ENCODE measurements at places on chromosomes 16 and 17.

DNA sequence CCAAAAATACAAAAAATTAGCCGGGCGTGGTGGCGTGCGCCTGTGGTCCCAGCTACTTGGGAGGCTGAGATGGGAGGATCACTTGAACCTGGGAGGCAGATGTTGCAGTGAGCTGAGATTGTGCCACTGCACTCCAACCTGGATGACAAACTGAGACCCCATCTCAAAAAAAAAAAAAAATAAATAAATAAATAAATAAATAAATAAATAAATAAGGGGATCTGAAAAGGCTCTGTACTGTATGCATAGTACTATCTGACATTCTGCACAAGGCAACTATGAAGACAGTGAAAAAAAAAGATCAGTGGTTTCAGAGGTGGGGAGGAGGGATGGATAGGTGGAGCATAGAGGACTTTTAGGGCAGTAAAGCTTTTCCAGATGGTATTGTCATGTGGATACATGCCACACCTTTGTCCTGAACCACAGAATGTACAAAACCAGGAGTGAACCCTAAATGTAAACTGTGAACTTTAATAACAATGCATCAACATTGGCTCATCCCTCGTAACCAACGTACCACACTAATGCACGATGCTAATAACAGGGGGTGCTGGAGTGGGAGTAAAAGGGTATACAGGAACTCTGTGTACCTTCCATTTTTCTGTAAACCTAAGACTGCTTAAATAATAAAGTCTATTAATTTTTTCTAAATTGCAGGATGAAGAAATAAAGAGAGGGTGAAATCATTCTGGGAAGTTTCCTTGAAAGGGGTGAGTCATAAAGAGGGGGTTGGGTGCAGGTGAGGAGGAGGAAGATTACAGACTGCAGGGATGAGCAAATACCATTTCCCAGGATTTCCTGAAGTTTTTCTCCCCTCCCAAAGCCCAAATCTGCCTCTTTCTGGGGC, 155.8 kb upstream of the SDK2 start:
- DNase-seq, result no peak

DNA sequence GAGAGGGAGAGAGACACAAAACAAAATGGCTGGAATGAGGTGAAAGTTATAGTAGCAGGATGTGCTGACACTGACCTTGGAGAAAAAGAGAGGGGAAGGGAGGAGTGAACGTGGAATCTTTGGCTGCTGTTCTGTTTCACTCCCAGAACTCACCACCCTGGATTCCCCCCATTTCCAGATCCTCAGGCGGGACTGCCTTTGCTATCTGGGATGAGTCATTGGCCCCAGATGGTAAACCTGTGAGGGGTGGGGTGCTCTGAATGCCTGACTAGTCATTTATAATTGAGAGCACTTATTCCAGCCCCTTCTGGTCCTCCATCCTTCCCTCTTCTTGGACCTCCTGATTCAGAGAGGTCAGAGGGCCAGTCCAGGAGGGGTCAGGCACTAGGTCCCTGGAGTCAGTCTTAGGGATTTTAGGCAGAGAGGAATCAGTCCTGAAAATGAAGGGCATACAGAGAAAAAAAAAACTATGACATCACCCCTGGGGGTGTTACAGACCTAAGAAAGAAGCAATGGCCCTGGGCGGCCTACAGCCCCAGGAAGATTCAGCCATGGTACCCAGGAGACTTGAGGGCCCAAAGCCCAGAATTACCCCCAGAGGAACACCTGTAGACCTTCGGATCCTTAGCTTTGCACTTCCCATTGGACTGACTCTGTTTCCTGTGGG, 2.2 kb upstream of the ZG16 start:
- no peak for DNase-seq

GRCh38 chr16:3654249-3654991, at the start of gene DNASE1:
Gene DNASE1 (plus strand): TSS chr16:3654691. CDS start chr16:3655374, 683 bp downstream.
- DNase-seq, result no peak

GRCh38 chr17:66250686-66251085, 21.5 kb upstream of the APOH start:
- no peak for DNase-seq

DNA sequence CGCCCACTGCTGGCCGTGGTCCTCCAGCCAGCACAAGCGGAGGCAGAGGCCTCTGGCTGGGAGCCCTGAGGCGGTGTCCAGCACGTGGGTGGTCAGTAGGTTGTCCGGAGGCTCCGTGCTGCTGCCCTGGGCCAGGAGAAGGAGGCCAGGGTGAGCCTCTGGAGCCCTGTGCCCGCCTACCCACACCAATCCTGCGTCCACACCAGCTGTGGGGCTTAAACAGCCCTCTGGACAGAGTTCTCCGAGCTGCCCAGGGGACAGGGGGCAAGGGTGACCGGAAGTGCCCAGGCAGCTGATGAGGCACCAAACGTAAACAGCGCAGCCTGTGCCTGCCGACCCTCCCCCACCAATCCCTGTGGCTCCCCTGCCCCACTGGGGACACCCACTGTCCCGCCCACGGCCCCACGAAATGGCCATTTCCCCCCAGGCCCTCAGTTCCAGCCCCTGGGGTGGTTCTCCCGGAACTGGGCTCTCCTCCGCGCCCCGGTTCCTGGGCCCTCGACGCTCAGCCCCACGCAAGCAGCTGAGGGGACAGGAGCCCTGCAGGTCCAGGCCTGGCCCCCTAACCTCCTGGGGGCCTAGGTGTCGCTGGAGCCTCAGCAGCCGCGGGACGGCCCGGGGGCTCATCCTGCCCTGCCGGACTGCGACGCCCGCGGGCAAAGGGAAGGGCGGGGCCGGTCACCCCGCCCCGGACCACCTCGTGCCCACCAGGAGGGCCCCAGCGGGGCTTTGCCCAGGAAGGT, 27.9 kb upstream of the DBNDD1 start:
- DNase-seq, result no peak

DNA sequence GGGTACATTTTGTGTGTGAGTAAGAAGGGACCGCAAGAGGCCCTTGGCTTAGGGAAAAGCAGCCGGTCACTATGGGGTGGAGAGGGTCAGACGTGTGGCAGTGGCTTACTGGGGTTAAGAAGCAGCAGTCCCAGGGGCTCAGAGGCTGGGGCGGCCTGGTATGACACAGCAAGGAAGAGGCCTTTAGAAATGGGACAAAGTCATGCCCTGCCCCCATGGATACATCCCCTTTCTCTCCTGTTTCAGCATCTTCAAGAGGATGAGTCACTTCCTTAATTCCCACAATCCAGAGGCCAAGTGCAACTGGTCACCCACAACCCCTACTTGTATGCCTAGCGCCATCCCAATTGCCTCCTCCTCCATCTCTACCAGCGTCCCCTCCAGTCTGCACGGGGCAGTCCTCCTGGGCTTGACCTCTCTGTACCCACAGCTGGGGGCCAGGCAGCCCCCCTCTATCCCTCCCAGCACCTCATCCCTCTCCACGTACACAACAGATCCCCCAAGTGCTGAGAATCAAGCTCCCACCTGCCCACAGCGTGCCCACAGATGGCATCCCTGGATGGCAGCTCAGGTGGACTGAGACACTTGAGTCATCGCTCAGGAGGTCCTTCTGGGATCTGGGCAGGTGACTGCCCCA, 6.9 kb upstream of the EFTUD2 start:
- no peak for DNase-seq

DNA sequence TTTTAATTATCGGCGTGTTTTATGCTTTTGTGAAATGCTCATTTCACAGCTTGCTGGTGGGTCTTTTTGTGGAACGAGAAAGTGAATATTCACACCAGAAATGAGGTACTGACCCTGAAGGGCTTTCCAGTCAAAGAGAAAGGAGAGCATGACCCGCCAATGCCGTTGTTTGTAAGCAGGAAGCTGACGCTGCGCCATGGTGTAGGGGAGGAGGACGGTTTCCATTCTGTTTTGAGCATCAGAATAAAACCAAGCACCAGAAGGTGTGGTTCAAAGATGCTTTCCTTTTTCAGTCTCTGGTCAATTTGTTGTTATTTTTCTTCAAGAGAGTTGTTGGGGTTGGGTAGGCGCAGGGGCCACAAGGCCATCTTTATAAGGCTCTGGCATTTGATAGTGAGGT, 669.3 kb downstream of the WWOX start:
- DNase-seq, result no peak

- DNase-seq, result no peak
These were observed 6.9 kb upstream of the WDR59 start for GRCh38 chr16:74991593-74992403.

DNA sequence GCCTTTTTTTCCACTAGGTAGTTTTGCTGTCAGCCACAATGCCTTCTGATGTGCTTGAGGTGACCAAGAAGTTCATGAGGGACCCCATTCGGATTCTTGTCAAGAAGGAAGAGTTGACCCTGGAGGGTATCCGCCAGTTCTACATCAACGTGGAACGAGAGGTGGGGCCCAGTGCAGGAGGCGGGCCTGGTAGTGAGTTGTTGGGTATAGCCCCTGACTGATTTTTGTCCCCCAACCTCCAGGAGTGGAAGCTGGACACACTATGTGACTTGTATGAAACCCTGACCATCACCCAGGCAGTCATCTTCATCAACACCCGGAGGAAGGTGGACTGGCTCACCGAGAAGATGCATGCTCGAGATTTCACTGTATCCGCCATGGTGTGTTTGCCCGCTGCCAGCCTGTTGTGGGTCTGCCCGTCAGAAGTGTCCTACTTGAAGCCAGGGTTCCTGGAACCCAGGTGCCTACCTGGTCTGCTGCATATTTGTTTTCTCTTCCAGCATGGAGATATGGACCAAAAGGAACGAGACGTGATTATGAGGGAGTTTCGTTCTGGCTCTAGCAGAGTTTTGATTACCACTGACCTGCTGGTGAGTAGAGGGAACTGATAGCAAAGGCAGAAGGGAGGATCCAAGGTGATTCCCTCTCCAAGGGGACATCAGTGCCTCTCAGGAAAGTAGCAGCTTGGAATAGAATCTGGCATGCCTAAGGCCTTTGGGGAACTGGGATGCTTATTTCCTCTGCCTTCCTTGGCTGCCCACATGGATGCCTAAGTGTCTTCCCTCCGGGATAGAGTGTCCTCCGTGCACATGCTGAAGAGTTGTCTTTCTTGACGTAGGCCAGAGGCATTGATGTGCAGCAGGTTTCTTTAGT, 1.9 kb upstream of the CD68 start:
- DNase-seq, result no peak

GRCh38 chr16:57562066-57562465, 19.6 kb downstream of the ADGRG5 start:
- DNase-seq, result no peak

- DNase-seq, result no peak
These were observed 336.2 kb upstream of the PMFBP1 start for GRCh38 chr16:72508191-72508590.

DNA sequence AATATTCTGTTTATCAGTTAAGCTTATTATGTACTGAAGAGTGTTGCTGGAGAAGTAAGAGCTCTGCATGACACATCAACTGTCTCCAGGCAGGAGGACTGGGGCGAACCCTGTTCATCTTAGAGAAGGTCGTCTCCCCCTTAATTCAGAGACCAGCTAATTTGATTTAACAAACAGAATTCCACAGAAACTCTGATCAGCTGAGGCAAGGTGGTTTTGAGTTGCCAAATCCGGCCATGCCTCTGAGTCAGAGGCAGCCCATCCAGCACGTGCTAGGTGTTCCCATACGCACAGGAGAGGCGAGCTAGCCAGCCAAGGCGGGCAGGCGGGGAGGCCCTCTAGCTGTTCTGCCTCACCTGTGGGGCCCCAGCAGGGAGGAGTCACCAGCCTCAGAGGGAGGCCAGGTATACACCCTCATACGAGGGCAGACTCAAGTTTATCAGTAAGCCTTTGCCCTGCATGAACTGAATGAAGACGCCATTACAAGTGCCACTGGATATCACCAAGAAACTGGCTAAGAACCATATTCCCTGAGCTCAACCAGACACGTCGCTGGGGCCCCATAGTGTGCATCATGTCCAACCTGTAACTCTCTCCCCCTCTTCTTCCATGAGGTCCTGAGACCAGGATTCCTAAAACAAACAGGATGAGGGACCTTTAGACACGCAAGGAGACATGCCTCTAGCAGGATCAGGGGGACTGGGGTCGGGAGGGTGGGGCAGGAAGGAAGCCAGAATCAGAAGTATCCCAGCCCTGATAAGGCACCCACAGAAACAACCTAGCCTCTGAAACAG, 25.7 kb downstream of the STAT5A start:
- no peak for DNase-seq

GRCh38 chr16:57916735-57917438, 54.0 kb downstream of the CNGB1 start:
- DNase-seq, result no peak

DNA sequence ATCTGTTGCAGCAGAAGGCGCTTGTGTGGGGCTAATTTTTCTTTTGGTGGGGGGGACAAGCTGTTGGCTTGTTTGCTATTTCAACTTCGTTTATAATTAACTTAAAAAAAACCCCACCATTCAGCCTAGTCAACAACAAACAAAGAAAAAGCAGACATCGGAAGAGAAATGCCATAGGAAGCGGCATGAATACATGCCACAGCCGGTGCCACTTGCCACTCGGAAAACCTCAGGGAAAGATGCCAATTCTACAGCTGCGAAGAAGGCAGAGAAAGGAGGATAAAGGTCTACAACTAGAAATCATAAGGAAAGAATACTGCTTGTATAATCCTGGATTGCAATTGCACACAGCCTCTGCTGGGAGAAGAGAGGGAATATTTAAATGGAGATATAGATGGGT, 254.4 kb upstream of the PMFBP1 start:
- peak; percentile 42 for DNase-seq

GRCh38 chr17:72591289-72592241, 470.7 kb downstream of the SOX9 start:
- peak; percentile 9 for DNase-seq

- DNase-seq, result no peak
These were observed 363.5 kb downstream of the CPPED1 start for GRCh38 chr16:12440228-12440530.

DNA sequence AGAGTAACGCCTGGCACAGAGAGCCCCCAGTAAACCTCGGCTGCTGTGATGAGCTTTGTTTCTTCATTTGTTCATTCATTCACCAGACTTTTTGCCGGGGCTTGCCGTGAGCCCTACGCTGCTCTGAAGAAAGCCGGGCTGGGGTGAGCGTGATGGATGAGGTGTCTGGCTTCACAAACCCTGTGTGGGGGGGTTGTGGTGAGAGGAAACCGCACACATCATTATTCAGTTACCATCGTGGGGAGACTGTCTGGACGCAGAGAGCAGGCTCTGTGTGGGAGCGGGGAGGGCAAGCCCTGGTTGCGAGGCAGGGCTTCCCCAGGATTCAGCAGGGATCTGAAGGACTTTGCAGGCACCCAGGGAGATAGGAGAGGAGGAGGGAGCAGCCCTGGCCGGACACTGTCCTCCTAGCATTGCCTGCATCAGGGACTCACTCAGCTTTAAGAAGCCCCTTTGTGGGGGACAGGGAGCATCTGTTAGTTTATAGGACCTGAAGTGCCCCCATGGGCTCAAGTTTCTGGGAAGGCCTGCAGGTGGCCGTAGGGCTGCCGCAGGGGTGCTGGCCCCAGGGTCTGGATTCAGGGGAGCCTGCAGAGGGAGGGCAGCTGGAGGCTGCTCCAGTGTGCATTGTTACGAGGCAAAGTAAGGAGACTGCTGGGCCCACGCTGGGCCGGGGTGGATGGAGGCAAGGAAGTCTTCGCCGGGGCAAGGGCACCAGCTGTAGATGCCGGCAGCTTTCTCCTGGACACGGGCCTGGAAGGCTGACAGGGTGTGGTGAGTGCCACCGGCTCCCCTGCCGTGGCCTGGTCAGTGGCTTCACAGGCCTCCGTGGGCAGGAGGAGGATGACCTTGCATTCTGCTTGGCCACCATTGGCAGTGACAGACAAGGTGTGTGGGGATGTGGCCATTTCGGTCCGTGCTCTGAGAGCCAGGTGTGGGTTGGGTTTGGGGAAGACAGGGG, 334.5 kb downstream of the SEC14L1 start:
- DNase-seq, result no peak

GRCh38 chr17:50184611-50185398, 16.6 kb downstream of the COL1A1 start:
- no peak for DNase-seq

GRCh38 chr16:75559564-75560372, 3.7 kb upstream of the TMEM231 start:
- no peak for DNase-seq

- DNase-seq, result no peak
These were observed 120.9 kb downstream of the C16orf78 start for GRCh38 chr16:49494474-49494873.

Measured in NCI-H1105 (cell line).